GM18507 (cell line): ENCODE measurements at places on chromosomes 3 and 15.

DNA sequence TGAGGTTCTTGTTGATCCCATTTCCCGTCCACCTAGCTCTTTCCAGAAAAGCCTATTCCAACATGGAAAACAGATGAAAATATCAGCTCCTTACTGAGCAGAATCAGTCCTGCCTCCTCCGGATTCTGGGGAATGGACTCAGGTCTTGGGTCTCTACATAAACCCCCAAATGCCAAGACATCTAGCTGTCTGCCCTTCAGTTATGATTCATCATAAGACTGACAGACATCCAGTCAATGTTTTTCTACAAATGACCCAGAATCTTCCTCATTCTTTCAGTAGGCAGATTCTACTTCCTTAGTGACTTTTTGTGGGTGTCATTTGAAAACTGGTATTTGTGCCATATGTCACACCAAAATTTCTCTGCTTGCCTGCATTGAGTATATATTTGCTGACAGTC, 103.0 kb upstream of the TGFBR2 start:
- no peak for DNase-seq

GRCh38 chr3:108524537-108524936, 14.1 kb upstream of the MYH15 start:
- DNase-seq, result no peak

DNA sequence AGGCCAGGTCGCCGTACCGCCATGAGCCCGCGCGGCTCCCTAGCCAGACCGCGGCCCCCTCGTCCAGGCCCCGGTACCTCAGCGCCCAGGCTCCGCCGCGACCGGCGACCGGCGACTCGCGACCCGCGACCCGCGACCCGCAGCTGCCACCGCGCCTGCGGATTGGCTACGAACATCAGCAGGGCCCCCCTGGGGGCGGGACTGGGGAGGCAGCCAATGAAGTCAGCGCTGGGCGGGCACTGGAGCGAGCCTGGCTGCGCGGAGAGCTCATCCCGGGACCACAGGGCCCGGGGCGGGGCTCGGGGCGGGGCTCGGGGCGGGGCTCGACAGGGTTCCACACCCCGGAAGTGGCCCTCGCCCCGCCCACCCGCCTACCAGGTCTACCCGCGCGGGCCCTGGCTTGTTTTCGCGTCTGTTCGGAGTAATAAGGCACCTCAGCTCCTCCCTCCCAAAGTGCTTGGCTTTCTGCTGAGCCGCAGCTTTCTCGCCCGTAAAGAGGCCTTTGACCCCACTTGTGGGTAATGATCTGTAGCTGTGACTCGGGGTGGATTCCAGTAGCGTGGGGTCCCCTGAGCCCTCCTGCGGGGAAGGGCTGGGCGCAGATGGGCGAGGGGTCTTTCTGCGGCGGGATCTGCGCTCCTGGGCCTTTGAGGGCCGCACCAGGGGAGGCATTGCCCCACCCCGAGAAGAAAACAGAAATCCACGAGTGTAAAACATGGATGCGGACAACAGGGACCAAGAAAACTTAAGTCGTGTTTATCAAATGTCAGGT, at the start of gene LYSMD4:
TSS of gene LYSMD4 (minus strand) at position 170 of the 772 bp plus-strand sequence. CDS start 1,438 bp downstream, outside the sequence.
- peak; percentile 98 for DNase-seq

GRCh38 chr3:4504340-4505261, 11.5 kb downstream of the ITPR1 start:
- DNase-seq, result no peak

GRCh38 chr3:154061001-154061370, 60.2 kb upstream of the ARHGEF26 start:
- no peak for DNase-seq

GRCh38 chr15:27271258-27271657, 300.3 kb downstream of the GABRG3 start:
- DNase-seq, result no peak

GRCh38 chr3:180630371-180630770, 28.4 kb downstream of the TTC14 start:
- DNase-seq, result no peak

GRCh38 chr3:101851072-101851770, 1.9 kb downstream of the NFKBIZ start:
- DNase-seq, result no peak

DNA sequence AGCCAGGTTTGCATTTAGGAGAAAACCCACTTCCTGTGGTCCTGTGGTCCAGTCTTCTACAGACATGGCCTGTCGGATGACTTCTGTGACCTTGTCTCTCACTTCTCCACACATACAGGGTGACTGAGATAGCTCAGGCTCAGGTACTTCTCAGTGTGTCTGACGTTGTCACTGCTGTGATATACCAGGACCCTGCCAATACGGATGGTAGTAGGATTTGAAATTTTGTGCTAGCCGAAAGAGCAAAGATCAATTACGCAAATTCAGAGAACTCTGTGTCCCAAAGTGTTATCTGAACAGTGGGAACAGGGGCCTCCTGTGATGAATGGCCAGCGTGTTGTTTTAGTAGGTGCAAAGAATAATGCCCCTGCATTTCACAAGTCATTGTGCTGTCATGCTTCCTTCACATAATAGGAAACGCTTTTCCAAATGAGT, 128.9 kb downstream of the MCTP2 start:
- no peak for DNase-seq

DNA sequence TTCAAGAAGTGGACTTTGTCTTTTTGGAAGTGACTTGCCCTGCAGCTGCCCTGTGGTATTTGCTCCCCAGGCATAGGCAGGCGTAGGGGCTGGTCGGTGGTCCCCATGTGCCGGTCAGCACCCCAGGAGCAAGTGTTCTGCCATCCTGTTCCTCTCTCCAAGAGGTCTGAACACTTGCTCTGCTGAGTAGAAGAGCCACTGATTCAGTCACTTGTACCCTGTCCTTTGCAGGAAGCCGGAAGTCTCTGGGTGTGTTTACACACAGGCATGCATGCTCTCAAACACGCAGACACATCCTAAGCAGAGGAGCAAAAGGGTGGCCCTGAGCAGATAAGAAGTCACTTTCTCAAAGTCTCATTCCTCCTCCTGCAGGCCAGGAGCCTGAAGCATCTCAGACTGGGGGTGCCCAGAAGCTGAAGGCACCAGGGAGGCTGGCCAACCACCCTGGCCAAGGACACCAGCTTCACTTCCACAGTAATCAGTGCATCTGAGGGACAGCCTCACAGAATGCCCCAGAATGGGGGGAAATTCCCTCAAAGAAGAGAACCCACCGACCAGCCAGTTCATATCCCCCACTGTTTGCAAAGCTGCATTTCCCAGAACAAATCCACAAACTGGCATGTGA, 88.7 kb upstream of the POMGNT2 start:
- DNase-seq, result no peak

GRCh38 chr3:20056725-20057611, 16.7 kb downstream of the KAT2B start:
- no peak for DNase-seq

GRCh38 chr3:72748659-72749058, 99.6 kb downstream of the SHQ1 start:
- DNase-seq, result no peak

GRCh38 chr3:141845407-141846049, 30.9 kb upstream of the ATP1B3 start:
- DNase-seq, result no peak

DNA sequence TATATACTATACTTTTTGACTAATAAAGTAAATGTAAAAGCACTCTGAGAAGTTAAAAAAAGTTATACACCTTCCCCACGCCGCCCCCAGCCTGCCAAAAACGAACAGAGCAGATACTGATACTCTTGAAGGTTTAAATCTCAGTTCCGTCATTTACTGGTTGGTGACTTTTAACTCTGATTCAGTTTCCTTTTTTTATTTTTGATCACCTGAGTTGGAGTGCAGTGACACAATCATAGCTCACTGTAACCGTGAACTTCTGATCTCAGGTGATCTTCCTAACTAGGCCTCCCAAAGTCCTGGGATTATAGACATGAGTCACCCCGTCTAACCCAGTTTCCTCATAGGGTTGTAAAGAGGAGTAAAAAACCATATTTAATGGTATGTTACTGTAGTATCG, 3.3 kb upstream of the TIPIN start:
- no peak for DNase-seq

- no peak for DNase-seq
Observed at GRCh38 chr3:14760185-14760584, 58.6 kb upstream of the FGD5 start.

GRCh38 chr15:78992416-78993256, 47.8 kb upstream of the CTSH start:
- no peak for DNase-seq

DNA sequence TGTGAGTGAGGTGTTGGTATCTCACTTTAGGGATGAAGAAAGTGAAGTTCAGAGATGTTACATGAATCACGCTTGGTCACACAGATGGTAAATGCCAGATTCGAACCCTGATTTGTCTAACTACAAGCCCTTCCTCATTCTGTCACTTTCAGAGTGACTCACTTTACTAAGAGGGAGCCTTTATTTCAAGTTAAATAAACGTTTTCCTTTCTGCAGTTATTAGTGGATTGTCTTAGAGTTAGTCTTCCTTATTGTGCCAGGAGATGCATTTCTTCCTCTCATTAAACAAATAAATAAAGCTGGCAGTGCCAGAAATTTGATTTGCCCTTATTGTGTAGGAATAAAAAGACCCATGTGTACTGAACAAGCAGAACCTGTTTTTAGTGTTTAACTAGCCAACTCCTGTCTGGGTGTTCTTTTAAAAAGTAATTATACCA, 162.5 kb downstream of the AKAP13 start:
- DNase-seq, result no peak

- no peak for DNase-seq
Observed at GRCh38 chr15:78396976-78397375, 41.0 kb upstream of the IREB2 start.

GRCh38 chr3:159782724-159783421, 205.8 kb upstream of the IL12A start:
- DNase-seq, result no peak

DNA sequence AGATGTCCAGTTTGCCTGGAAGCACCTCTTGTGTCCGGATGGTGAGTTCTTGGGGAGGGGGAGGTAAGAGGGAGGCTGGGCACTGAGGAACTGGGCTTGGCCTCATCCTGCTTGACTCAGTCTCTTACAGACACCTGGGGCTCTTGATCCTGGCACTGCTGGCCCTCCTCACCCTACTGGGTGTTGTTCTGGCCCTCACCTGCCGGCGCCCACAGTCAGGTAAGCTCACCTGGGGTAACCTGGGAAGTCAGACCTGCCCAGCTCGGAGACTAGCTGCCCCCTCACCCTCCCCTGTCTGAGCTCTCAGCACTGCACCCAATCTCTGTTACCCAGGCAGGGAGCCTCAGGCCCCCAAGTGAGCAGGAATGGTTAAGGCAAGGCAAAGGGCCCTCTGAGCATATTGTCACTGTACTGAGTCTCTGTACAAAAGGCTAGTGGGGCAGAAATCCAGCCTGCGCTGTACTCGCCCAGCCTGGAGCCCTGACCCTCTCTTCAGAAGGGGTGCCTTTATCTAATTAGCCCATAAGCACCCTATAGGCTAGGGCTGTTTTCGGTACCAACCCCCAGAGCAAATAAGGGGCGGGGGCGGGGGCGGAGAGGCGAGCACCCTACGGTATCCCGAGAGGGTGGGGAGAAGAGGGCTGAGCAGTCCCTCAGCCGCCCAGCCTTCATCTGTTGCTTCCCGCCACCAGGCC, 2.2 kb upstream of the IL17RC start:
- no peak for DNase-seq

- DNase-seq, result no peak
Observed at GRCh38 chr15:74676801-74677200, 19.0 kb downstream of the EDC3 start.

- DNase-seq, result no peak
Observed at GRCh38 chr15:57878573-57878972, 172.1 kb downstream of the POLR2M start.

DNA sequence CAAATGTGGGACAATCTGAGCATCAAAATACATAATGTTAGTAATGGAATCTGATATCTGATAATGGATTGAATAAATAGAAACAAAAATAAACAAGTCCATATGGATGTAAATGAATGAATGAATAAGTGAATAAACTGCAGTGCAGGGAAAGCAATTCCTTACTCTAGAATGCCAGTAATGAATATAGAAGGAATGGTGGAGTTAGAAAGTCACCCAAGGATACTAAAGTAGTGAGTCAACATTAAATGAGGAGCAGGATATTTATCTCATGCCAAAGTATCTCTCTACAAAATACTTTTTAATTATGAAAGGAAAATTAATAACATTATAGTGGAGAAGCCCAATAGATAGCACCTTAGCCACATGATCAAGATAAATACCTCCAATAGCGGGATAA, 300.3 kb downstream of the FEZF2 start:
- no peak for DNase-seq

DNA sequence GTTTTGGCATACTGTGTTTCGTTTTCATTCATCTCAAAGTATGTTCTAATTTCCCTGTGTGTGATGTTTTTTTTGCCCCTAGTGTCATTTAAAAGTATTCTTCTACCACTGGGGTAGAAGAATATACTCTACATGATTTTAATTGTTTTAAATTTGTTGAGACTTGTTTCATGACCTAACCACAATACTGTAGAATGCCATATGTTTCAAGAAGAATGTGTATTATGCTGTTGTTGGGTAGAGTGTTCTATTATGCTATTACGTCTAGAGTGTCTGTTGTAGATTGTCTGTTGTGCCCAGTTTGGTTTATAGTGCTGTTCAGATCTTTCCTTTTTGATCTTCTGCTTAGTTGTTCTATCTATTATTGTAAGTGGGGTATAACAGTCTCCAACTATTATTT, 36.4 kb downstream of the PLSCR4 start:
- DNase-seq, result no peak

- peak; percentile 70 for DNase-seq
Observed at GRCh38 chr15:74383695-74384565, 16.5 kb upstream of the CYP11A1 start.

DNA sequence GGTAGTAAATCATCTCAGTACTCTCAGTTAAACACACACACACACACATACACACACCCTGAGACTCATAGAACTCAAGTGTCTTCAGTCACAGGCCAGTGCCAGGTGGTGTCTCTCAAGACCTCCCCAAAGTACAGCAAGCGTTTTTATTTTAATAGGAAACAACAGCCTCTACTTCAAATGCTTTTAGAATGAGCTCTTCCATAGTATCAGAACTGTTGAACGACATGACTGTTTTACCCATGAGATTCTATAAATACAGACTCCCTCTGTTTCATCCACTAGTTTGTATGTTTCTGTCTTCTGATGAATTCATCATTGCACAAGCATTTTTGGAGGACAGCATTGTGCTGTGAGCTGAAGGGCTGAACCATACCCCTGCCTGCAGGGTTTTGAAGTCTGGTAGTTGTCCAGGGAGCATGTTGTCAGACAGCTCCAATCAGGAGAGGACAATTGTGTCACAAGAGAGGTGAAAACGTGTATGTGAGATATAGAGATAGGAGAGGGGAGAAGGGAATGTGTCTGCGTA, 201.0 kb upstream of the BCL6 start:
- DNase-seq, result no peak
